ENCODE measurements at places on chromosomes 13 and 19. TPM values are rescaled to one million over a fixed set of nuclear protein-coding genes. Genes with fewer than 3 reads are reported as not detected.

Gene KLK14
- total RNA-seq: 1.2 TPM

Gene SLC25A30
- 10.6 TPM for total RNA-seq

Gene FREM2
- 5.4 TPM for total RNA-seq

Gene NLRP7
- not detected for total RNA-seq

Gene TMEM145
- total RNA-seq: not detected

Gene SPRYD7
- total RNA-seq: 10.3 TPM

All from motor neuron (in vitro differentiated cells).